ENCODE measurements at places on chromosomes 13 and 19.

DNA sequence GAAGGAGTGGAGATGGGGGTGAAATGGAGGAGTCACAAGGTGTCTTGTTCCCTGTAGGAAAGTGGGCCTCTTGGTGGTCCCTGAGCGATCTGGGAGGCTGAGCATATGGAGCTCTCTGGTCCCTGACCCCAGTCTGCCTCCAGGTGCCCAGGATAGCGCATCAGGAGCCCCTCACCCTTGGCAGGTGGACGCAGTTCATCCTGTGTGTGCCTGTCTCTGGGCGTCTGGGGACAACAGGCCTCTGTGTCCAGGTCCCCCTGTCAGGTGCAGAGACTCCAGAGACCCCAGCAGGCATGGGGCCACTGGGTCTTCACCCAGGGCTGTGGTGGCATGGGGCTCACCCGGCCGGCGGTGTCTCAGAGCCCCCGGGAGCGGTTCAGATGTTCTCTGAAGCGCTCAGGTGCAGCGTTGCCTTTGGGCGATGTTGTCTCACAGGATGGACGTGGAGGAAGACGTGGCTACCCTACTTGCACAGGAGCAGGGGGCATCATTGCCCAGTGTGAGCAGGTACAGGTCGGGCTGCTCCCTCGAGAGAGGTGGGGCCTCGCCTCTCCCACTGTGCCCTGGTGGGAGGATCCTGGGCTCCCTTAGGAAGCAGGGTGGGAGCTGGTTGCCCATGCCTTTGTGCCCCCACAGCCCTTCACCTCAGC lies 58.1 kb upstream of the TPM4 start:
- DNase-seq: no peak

DNA sequence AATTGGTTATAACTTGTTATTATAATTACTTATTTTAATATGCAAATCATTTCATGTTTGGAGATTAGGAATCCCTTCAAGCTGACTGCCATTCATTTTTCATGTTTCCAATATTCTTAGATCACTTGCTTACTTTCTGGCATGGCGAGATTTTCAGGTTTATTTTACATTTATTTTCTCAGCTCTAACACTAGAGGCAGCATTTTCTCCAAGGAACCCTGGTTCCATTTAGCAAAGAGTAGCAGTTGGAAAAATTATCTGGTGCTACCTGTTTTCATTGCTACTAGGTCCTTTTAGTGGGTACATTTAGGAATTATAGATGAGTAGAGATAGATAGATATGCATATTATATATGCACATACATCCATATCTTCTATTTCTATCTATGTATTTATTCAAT lies 90.9 kb upstream of the TRPC4 start:
- no peak for DNase-seq

GRCh38 chr13:102380012-102380411 lies 21.8 kb downstream of the FGF14 start:
- DNase-seq: no peak

- DNase-seq: no peak
These were observed 306.8 kb downstream of the KCNRG start for GRCh38 chr13:50322006-50322405.

DNA sequence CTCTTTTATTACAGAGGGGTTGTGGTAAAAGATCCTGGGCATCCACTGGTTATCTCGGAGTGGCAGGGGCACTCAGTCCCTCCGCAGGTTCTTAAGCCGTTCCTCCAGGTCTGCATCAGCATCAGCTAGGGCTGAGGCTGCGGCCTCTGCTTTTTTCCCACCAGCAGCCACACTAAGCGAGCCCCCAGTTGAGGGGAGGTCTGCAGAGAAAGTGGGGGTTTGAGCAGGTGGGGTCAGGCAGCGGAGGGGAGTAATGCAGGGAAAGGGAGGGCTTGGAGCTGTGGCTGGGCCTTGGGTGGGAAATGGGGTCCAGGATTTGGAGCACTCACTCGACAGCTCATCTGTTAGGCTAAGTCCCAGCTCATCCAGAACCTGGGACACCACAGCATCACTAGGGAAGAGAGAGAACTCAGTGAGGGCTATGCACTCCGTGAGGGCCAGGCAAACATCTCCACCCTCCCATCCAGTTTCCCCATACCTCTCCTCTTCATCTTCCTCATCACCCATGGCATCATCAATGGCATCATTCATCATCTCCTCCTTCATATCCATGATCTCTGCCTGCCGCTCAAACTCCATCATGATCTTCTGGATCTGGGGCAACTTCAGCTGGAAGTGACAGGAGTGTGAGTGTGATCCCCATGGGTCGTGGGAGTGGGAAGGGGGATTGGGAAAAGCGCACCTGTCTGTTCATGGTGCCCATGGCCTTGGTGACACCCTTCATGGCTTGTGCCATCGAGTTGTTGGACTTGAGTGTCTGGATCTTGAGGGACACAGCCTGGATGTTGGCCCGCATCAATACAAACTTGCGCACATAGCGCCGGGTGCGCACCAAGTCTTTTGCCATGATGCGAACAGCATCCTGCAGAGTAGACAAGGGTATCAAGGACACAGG lies 3.1 kb downstream of the CHMP2A start:
- no peak for DNase-seq

GRCh38 chr13:80533175-80533574 lies 192.2 kb upstream of the SPRY2 start:
- no peak for DNase-seq

DNA sequence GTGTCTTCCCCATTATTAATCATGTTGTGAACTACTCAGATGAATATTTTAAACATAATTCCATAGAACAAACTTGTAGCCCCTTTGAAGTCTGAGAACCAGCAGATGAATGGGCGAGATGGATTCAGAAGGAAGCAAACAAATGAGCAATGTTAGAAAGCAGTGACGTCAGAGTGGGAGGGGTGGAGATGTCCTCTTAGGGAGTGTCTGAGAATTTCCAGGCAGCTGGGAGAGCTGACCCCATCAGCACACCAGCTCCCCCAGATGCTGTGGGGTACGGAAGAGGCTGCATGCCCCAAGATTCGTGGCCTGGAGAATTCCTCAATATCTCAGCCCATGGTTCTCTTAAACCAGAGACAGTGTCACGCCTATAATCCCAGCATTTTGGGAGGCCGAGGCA lies 68.6 kb downstream of the DPF1 start:
- DNase-seq: no peak

DNA sequence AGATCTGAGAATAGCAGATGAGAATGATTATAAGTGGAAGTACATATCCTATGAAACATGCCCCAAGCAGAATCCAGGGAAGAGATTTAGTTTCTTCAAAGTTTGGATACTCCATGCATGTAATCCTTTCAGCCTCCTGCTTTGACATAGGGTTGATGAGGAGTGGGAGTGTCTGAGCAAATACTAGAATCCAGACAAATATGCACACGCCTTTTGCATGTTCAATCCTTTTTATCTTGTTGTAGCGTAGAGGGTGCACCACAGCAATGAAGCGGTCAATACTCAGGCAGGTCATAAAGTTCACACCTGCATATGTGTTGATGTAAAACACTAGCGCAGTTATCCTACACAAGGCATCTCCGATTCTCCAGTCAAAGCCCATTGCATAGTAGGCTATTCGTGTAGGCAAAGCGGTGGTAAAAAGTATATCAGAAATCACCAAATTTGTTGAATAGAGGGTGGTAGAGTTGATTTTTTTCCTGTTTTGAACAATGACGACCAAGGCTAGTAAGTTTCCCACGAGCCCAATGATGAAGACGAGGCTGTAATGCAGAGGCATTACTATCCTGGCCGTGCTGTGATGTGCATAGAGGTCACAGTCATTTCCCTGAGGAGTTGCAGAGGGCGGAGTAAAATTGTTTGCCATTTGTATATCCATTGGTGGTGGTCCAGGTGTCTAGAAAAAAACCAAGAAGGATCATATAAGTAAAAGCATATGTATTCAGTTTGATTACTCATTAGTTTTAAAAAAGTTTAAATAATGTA lies 11.5 kb downstream of the GPR183 start:
- no peak for DNase-seq

GRCh38 chr13:24050292-24050711 lies 110.2 kb upstream of the SPATA13 start:
- no peak for DNase-seq
